GM18507 (cell line): ENCODE measurements at places on chromosomes 6 and 20.

DNA sequence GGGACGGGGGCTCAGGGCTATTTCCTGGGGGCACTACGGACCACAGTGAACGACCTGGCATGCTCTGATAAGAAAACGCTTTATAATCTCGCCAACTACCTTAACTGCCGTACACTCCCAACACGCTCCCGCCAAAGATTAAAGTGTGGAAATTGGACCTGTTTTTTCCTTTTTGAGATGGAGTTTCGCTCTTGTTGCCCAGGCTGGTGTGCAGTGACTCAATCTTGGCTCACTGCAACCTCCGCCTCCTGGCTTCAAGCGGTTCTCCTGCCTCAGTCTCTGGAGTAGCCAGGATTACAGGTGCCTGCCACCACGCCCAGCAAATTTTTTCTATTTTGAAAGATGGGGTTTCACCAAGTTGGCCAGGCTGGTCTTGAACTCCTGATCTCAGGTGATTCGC, 346 bp upstream of the SLC44A4 start:
- DNase-seq = no peak

DNA sequence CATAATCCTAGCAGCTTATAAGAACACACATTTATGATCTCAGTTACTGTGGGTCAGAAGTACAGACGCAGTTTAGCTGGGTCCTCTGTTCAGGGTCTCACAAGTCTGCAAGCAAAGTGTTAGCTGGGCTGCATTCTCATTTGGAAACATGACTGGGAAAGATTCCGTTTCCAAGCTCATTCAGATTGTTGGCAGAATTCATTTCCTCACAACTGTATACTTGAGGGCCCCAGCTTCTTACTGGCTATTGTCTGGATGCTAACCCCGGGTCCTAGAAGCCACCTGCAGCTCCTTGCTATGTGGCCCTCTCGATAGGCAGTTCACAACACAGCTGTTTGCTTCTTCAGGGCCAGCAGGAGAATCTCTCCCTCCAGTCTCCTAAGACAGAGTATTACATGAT, 13.1 kb downstream of the TCP11 start:
- DNase-seq = no peak

DNA sequence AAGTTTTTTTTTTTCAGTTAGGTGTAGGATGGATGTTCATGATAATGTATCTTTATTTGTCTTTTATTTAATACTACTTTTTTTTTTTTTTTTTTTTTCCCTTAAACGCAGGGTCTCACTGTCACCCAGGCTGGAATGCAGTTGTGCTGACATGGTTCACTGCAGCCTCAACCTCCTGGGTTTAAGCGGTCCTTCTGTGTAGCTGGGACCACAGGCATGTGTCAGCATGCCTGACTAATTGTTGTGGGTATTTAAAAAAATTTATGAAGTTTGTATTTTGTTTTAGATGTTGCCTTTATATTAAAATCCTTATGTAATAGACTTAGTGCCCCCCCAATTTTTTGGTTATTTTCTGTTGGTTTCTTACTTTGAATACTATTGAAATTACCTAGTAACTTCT, 42.6 kb downstream of the NCOA3 start:
- no peak for DNase-seq

DNA sequence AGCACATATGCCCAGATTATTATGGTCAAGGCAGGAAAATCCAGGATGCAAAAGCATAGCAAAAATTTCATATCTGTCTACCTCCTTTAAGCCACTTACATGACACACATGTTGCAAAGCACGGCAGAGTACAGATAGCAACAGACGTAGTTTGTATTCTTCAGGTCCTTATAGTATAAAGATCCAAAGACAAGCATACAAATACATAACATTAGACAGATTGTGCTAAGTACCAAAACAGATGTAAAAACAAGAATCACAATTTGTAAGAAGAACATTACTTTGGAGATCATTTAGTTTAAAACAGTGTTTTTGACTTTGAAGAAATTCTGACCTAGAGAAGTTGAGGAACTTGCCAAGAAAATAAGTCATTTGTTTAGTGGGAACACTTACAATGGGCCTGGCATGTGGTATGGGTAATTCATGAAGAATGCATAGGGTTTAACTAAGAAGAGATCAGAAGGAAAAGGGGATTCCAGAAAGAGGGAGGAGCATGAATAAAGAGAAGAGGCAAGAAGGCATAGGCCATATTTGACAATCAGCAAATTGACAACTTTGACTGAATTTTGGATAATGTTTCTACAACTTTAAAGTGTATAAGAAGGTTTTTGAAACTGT, 30.6 kb upstream of the LMBRD1 start:
- no peak for DNase-seq

DNA sequence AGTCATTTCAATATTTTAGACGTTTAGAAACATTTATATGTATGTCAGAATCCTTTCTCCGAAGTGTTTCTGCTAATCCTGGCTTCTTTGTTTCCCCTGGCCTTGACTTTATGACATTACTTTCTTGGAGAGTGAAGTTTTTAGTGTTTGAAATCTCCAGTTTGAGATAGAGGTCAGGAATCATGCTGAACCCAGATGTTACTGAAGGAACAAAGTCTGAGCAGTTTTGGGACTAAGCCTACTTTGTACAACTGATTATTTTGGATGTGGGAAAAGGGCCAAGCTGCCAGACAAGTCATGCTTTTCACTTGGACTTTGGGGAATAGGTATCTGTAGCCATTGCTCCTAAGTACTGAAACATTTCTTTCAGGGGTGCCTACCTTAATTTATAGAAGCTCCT, 2.3 kb downstream of the RNF144B start:
- DNase-seq = no peak

- DNase-seq = peak; percentile 32
These were observed 5.4 kb downstream of the TGM3 start for GRCh38 chr20:2301164-2301622.

- no peak for DNase-seq
These were observed at the start of gene FAXC for GRCh38 chr6:99349171-99350141. TSS of gene FAXC (minus strand) at chr6:99349674. CDS start at chr6:99349372, 302 bp downstream.
